Activated CD8-positive, alpha-beta memory T cell treated with anti-CD3 and anti-CD28 coated beads for 4 hours (primary cell): ENCODE measurements at places on chromosomes 5 and 9.

GRCh38 chr9:79989079-79989478, 417.3 kb downstream of the TLE4 start:
- DNase-seq: no peak

DNA sequence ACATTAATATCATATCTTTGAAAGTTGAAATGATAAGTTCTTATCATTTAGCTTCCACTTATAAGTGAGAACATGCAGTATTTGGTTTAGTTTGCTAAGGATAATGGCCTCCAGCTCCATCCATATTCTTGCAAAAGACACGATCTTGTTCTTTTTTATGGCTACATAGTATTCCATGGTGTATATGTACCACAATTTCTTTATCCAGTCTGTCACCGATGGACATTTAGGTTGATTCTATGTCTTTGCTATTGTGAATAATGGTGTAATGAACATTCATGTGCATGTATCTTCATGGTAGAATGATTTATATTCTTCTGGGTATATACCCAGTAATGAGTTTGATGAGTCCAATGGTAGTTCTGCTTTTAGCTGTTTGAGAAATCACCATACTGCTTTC, 135.0 kb upstream of the PRR16 start:
- no peak for DNase-seq

DNA sequence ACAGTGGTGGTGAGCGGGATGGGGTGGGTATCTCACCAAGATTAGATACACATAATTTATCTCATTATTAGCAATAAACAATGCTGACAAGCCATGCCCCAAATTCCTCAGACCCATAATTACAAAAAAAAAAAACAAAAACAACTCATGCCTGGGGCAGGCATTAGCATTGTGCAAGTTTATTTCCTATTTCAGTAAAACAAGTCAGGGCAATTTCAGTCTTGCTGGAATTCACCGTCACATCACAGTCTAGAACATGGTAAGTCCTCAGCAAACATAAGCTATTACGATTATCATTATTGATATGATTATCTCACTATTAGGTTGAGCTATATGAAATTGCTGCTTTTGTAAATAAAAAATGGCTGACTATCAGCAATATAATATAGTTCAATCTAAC, 57.5 kb upstream of the GNAQ start:
- no peak for DNase-seq

- DNase-seq: no peak
Observed at GRCh38 chr5:180289433-180289832, 2.5 kb downstream of the MAPK9 start.

DNA sequence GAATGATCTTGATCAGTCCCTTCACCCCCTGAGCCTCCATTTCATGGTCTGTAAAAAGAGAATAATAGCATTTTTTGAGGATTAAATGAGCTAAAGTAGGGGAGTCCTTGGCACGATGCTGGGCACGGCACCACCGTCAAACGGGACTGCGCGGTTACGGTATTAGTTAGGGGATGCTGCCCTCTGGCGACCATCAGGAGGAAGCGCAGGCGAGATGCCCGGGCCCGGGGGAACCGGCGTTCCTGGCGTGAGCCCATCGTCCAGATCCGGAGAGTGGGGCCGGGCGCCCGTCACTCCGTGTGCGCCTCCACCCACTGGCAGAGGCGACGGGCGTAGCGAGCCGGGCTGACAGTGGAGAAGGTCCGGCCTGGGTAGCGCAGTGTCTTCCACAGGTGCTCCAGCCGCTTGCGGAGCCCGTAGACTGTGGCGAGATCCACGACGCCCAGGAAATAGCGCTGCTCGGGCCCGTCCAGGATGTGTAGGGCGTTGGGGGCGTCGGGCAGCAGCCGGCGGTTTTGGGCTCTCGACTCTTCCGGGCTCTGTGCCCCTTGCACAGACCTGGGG, 4.8 kb upstream of the ST6GALNAC4 start:
- DNase-seq: peak; percentile 57

DNA sequence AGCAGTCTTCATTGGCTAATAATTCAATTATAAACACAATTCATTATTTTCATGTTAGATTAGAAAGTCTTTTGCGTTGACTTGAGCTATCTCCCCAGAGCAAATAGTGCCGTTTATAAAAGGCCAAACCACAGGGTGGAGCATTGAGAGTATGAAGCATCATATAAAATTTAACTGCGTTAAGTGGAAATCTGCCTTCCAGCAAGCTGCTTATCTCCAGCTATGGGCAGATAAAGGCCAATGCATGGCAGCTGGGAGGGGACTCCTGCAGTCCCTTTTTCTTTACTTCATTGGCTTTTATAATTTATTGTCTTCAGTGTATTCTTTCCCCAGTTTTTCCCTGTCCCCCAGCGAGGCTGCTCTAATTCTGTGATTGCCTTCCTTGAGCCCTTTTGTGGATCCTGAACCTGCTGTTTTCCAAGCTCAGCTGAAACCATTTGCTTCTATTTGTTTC, 113.7 kb downstream of the TMEM232 start:
- DNase-seq: no peak

DNA sequence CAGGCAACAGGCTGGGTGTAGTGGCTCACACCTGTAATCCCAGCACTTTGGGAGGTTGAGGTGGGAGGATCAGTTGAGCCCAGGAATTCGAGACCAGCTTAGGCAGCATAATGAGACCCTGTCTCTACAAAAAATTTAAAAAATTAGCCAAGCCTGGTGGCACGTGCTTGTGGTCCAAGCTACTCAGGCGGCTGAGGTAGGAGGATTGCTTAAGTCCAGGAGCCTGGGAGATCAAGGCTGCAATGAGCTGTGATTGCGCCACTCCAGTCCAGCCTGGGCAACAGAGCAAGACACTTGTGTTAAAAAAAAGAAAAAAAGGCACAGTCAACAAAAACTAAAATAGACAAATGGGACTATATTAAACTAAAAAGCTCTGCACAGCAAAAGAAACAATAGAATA, 29.3 kb downstream of the ATP6V0E1 start:
- DNase-seq: no peak

DNA sequence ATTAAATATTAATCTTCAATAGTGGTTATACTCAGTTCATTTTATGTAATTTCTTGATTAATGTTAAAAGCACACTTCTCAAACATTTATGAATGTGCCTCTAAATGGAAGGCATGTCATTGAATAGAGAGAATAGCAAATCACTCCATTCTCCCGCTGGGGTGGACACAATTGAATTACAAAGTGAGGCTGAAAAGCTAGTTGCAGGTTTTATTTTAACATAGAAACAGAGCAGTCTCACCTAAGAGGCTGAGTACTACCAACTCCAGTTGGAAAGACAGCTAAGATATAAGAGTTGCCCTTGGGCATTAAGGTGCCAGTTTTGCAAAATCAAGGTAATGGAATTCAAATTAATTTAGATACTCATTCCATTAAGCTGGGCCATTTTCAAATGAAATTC, 147.2 kb downstream of the PCSK1 start:
- DNase-seq: no peak

- DNase-seq: no peak
Observed at GRCh38 chr9:136211441-136212344, 6.8 kb upstream of the LHX3 start.

GRCh38 chr5:40288800-40289485, 390.8 kb upstream of the PTGER4 start:
- DNase-seq: no peak

DNA sequence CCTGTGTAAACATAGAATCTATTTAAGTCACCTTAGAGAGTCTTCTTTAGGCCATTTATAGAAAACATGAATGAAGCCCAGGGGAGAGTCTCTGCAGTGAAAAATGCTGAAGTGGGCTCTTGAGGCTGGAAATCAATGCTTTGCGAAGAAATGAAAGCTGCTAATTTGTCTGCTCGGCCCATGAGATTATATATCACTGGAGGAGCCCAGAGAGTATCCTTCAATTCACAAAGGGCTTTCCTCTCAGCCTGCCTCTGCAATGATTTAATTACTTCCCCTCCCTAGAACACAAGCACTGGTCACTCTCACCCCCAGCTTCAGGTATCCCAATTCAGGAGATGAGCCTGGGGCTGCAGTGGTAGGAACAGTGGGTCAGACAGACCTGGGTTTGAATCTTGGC, 8.2 kb upstream of the DRD1 start:
- DNase-seq: no peak

DNA sequence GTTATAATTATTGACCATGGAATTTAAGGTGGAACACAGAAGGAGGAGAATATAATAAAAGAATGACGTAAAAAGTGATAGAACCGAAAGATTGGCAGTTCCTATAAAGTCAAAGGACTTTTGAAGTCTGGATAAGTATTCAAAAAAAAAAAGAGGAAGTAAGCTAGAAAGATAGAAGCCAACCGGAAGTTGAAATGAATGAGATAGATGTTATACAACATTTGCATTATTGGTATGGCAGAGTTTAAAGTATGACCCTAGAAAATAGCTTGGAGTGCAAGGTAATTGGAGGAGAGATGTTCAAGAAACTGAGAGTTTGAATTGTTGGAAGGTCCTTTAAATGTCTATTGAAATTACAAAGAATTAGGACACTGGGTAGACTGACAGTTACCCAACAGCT, 293.6 kb downstream of the FER start:
- no peak for DNase-seq

DNA sequence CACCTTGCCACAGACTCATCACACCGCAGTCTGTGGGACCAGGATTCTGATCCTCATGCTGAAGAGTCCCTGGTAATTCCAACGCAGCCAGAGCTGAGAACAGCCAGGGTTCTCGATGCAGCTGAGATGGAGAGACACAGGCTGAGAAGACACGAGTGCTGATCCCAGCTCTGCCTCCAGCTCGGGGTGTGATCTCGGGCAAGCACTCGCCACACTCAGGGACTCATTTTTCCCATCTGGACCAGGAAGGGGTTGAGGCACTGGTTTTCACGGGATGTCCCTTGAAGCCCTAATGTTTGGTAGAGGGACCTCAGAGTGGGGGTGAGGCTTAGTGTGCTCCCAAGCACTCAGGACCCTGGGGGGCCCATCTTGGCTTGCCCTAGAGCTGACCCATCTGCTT, 200.4 kb downstream of the CDK5RAP2 start:
- no peak for DNase-seq

DNA sequence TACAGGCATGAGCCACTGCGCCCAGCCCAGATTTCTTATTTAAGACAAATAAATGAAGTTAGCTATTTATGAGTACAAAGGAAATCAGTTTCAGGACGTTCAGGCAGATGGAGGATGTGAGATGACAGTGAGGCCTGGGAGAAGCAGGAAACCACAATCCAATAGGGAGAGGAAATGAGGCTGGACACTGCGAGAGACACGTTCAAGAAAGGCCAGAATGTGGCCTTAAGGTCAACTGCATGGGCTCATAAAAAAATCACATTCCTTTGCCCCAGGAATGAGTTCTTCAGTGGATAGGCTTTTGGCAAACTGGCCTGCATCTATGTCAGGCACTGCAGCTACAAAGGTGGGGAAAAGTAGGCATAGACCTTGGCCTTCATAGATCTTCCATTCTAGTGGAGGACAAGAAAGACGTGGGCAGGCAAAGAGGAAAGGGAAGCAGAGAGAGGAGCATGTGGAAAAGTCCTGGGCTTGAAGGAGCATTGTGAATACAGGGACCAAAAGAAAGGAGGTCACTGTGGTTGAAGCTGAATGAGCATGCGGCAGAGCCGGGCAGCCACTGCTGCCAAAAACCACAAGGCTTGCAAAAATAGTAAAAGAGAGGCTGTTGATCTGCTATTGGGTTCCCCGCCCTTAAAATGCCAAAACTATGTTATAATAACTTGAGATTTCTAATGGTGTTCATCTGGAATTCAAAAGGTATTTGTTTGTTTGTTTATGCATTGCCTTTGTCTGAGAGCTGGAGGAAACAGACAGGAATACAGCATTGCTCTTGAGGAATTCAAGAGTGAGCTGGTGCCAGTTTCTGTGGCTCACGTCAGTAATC, 133.0 kb downstream of the GNA14 start:
- DNase-seq: no peak

DNA sequence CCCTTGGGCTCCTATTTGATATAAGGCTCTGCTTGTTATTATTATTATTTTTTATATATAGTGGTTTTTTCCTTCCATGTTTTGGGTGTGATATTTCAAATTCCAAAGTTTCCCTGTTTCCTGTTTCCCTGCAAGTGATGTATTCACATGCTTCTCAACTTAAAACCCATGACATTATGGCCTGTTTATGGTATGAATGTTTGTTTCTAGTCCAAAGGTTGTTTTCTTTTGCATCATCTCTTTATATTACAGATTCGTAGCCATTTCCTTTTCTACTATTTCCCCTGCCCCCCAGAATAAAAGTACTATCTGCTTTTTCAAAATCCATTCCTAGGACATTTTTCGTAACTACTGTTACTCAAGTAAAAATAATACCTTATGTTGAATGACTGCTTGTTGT, 7.5 kb downstream of the SEMA6A start:
- DNase-seq: no peak

DNA sequence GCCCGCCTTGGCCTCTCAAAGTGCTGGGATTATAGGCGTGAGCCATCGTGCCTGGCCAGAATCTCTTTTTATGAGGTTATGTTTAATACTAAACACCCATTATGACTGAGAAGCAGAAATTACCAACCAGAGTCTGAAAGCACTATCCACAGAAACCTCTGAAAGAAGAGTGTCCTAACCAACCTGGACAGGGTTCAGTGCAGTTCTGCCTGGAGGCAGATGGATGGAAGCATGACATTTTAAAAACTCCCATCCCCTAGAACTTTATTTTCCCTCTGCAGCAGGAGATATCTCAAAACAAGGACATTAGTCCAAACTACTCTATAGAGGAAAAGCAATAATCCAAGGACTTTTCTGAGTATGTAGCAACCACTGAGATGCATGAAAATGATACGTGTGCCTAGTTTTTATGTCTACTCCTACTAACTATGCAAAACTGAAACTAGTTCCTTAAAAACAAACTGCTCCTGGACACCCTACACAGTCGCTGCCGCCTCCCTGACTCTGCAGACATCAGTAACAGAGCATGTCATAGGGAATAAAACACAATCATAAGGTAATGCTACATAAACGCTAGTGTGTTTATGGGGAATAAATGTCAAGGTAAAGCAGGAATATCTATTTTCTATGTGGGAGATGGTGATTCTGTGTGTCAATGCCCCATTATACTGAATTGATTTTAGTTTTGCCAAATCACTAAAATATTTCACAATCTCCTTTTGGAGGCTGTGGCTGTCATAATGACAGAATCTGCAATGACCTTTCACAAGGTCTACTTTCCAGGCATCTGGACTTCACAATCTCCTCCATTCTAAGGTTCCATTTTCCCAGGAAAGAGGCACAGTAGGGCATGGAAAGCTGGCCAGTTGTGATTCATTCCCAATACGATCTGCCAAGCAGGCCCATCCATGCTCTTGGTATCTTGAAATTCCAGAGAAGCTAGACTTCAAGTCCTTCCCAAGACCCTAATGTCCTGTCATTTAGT, 122.8 kb downstream of the SIL1 start:
- no peak for DNase-seq

- DNase-seq: no peak
Observed at GRCh38 chr5:91194824-91195381, 188.2 kb downstream of the ARRDC3 start.

GRCh38 chr5:36653044-36653705, 46.8 kb downstream of the SLC1A3 start:
- DNase-seq: no peak

DNA sequence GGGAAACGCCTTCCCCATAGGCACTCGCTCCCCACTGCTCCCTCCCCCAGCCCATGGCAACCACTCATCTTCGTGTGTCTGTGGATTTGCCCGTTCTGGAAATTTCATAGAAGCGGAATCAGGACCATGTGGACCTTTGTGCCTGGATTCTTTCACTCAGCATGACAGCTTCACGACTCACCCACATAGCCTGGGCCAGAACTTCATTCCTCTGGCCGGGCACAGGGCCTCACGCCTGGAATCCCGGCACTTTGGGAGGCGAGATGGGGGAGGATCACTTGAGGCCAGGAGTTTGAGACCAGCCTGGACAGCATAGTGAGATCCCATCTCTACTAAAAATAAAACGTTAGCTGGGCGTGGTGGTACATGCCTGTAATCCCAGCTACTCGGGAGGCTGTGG, 12.1 kb upstream of the DIPK1B start:
- DNase-seq: no peak
